ENCODE measurements at places on chromosomes 13 and 19.

GRCh38 chr19:4365341-4365740 lies 22.0 kb downstream of the MPND start:
- no peak for DNase-seq

DNA sequence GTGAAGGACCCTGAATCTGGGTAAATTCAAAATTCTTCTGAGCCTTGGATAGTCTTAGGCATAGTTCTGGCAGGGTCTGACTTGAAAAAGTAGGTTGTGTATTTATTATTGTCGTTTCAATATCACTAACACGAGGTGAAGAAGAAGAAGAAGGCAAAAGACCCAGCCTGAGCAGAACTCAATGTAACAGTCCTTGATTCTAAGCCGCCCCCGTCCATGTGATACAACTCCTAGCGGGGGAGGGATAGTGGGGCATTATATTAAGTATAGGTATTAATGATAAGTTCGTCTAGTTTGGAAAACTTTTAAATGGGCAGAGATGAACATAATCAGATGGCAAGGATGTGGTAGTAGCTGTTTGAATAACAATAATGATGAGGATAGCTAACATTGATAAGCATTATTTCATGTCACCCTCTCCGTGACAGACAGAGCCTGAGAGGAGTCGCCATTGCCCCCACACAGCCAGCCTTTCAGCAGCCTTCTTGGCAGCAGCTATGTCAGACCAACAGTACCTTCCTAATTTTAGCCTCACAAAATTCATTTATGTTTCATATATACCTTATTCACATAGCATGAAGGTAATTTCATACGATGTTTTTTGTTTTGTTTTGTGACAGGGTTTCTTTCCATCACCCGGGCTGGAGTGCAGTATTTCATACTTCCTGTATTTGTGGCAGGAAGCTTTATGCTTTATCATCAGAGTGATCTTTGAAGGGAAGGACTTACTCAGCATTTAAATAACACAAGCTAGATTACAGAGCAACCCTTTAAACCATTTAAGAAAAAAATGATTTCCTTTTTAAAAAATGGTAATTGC lies 64.4 kb upstream of the NPAS1 start:
- no peak for DNase-seq

GRCh38 chr19:34588249-34588648 lies 88.7 kb downstream of the SCGB2B2 start:
- DNase-seq = no peak

DNA sequence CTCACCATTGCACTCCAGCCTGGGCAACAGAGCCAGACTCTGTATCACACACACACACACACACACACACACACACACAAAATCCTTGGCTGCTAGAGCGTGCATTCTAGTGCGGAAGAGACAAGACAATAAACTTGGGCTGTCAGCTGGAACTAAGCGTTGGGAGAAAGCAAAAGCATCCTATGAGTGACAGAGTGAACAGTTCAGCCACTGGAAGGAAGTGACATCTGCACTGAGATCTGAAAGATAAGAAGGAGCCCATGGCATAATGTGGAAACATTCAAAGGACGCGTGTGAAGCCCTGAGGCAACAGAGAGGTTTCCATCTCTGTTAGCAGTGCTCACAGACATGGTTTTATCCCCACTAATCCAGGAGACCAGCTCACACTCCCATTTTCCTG lies 3.5 kb upstream of the SLC1A5 start:
- no peak for DNase-seq

GRCh38 chr13:43431290-43431716 lies 355.5 kb downstream of the ENOX1 start:
- no peak for DNase-seq

DNA sequence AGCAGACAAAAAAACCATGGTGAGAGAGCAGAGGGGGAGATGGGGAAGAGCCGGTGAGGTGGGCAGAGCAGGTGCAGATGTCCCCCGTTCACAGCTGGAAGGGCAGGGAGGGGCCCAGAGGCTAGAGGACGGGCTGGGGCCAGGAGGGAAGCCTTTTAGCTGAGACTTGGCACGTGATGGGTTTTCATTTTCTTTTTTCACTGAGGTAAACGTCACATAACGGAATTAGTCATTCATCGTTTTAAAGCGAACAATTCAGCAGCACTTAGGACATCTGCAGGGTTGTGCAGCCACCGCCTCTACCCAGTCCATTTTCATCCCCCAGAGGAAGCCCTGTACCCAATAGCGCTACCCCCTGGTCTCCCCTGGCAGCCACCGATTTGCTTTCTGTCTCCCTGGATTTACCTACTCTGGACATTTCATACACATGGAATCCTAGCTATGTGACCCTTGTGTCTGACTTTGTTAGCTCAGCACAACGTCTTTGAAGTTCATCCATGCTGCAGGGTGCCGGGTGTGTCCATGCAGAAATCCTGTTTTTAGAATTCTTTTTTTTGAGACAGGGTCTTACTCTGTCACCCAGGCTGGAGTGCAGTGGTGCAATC lies 16.0 kb upstream of the EMC10 start:
- DNase-seq = no peak

GRCh38 chr19:48405850-48406249 lies 12.4 kb downstream of the GRIN2D start:
- no peak for DNase-seq

GRCh38 chr13:42420304-42420703 lies 148.4 kb downstream of the AKAP11 start:
- no peak for DNase-seq

DNA sequence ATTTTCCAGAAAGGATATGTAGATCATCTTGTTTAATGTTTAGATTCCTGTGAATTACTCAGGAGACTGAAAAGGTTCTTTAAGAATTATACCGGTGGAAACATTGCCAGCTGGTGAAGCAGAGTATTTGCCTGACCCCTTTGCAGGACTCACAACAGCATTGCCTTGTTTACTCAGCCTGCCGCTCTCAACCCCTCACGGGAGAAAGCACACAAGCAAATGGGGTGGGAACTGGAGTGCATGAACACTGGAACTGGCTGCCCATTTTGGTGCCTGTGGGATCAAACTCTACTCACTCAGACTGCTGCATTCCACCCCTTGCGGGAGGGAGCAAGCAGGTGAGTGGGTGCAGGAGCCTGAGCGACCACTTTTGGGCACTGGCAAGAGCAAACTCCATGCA lies 804.7 kb upstream of the SLITRK1 start:
- no peak for DNase-seq

- no peak for DNase-seq
Observed at GRCh38 chr19:34173193-34173956, 1.1 kb downstream of the LSM14A start.

DNA sequence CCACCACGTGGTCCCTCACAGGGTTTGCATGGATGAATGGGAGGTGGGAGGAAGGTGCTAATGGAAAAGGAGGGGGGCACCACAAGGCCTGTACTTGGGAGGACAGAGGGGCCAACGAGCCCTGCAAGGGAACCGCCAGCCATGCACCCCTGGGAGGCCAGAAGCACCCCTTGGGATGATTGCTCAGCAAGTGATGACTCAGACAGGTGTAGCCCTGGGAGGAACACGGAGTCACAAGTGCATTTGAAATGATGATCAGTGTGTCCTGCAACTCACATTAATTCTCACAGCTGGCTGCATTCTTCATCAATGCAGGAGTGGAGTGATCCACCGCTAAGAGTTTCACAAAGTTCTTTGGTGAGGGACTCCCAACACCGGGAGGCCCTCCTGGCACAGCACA lies 82.8 kb upstream of the ZNF254 start:
- no peak for DNase-seq

GRCh38 chr19:45591004-45591637 lies 6.5 kb upstream of the OPA3 start:
- DNase-seq = peak; percentile 3

- peak; percentile 49 for DNase-seq
Observed at GRCh38 chr19:13104360-13104847, 1.7 kb upstream of the LYL1 start.

All from midbrain (tissue), 1 donor.